ENCODE measurements at places on chromosomes 13 and 19. TPM values are rescaled to one million over a fixed set of nuclear protein-coding genes. Genes with fewer than 3 reads are reported as not detected.

NEK3 gene
- total RNA-seq: 21.2 TPM

ZNF296 gene
- total RNA-seq: 1.5 TPM

- ATAC-seq: peak; percentile 7
Measured at GRCh38 chr19:17950310-17951156, 16.4 kb upstream of the KCNN1 start.

GRCh38 chr19:21396893-21397572 lies at the start of gene ZNF493:
ZNF493 (plus strand) TSS chr19:21397133; CDS start chr19:21397238, 105 bp downstream.
- peak; percentile 99 for ATAC-seq

- ATAC-seq: peak; percentile 48
Measured at GRCh38 chr13:70171151-70171550, 62.9 kb upstream of the KLHL1 start.

DNA sequence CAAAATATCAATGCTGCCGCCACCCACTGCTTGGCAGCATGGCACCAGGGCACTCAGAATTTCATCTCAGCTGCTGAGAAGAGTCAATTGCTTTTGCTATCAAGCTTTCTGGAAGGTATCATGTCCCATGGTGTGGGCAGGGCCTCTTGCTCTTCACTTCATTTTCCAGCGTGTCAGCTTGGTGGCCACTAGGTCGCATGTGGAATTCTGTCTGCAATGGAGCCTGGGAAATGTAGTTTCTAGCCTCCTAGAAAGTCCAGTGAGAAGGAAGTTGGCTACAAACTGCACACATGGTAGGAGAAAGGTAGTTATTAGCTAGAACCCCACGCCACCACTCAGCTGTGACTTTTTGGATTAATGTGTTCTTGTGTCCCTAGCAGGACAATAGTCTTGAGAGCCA lies 105.3 kb downstream of the MYO16 start:
- ATAC-seq: peak; percentile 68

DNA sequence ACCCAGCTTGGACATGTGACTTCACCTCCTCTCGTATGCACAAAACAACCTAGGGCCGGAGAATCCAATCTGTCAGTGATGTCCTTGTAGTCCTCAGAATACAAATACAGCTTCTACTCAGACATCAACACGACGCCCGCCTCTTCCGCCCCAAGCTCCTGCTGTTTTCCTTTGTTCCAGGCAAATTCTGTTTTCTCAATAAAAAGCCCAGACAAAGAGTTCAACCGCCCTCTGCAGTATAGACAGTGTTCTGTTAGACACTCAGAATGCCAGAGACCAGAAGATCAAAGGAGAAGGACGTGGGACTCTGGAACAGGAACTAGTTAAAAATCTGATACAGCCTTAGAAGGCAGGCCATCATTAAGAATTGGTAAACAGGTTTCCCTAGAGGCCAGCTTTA lies 42.0 kb upstream of the GGACT start:
- ATAC-seq: peak; percentile 98

- ATAC-seq: no peak
Measured at GRCh38 chr13:69604698-69605097, 502.9 kb upstream of the ATXN8OS start.
